B cell (primary cell): ENCODE measurements at places on chromosomes 1 and 21. TPM values are rescaled to one million over a fixed set of nuclear protein-coding genes. Genes with fewer than 3 reads are reported as not detected.

GRCh38 chr1:170241266-170241851, 95.6 kb downstream of the NTMT2 start:
- no peak for DNase-seq

The SLC44A3 gene
- polyA plus RNA-seq: not detected in 2 replicates

The C1orf185 gene
- not detected in 2 replicates for polyA plus RNA-seq

GRCh38 chr1:220448217-220448616, 79.7 kb upstream of the MARK1 start:
- DNase-seq: no peak

DNA sequence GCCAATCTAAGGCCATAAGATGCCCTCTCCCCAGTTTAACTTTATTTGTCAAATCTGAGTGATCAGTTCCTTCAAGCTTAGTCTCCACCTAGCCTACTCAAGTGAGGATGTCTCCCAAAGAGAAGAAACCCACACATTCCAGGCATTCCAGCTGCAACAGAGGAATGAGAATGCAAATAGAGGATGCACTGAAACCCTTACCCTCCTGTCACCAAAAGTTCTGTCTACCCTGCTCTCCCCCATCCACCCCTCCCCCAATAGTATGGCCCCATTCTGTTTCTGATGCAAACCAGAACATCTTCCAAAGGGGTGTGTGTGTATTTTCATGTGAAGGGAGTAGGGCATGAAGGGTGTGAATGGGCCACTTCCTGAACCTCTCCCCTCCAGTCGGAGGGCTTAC, 3.0 kb downstream of the DUSP23 start:
- DNase-seq: no peak

GRCh38 chr21:46540087-46540710, 64.7 kb downstream of the S100B start:
- no peak for DNase-seq

The SPRR2E gene
- polyA plus RNA-seq: not detected in 2 replicates
